NCI-H1105 (cell line): ENCODE measurements at places on chromosomes 2 and 18.

DNA sequence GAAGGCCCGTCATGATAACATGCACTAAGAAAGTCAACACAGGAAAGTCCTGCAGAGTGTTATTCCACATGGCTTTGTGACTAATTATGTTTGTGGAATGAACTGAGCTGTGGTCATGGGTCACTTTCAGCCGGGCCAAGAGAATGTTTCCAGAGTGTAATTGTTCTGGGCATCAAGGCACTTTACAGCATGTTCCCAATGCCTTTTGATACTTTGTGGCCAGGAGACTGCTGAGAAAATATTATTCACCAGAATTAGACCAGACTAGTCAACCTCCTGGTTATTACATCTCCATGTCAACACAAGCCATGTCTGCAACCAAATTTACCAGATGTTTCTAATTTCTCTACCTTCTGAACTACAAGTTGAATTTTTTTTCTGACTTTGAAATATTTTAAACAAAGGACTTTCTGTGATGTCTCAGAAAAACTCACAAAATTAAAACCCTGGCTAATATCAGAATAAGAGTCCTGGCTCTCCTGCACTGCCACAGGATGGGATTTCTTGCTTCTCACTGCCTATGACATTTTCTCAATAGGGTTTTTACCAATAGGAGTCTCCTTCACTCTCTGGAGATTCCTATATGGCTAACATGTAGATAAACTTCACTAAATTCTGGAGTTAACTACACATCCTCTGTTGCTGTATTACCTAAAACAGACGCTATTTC is 90.6 kb upstream of the WDR75 start:
- DNase-seq, result no peak

DNA sequence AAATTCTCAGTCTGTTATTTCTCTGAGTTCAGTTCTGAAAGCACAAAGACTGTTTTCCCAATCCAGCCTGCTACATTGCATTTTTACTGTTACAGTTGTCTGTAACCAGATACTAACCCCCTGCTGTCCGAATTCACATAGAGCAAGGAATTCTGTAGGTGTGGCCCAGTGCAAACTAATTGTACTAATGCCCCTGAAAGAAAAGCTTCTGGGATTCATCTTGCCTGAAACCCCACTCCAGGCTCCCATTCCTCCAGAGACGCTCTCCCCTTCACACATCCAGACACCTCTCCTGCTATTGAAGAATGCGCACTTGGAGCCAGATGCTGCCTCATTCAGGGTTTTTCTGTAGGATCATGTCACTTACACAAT is 127.0 kb downstream of the TTC32 start:
- no peak for DNase-seq

GRCh38 chr2:154554046-154554445 is 144.4 kb upstream of the KCNJ3 start:
- no peak for DNase-seq

GRCh38 chr18:43279015-43279744 is 1.9 kb upstream of the SYT4 start:
- DNase-seq, result peak; percentile 93

GRCh38 chr2:218517434-218518206 is 50.5 kb downstream of the USP37 start:
- no peak for DNase-seq

DNA sequence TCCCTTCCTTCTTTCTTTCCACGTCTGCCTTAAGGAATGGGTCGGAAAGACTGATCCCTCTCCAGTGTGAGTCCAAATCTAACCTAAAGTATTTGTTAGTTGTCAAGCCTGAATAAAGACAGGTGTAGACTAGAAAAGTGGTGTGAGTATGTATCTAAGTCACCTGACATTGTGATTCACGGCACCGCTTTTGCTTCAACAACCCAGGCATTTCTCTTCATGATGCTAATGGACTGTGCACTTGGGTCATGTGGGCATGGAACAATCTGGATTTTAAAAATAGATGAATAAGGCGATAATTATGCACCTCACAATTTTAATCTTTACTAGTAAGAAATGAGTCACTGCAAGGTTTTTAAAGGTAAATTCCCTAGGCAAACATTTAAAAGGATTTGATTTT is 107.5 kb downstream of the LIPG start:
- no peak for DNase-seq

DNA sequence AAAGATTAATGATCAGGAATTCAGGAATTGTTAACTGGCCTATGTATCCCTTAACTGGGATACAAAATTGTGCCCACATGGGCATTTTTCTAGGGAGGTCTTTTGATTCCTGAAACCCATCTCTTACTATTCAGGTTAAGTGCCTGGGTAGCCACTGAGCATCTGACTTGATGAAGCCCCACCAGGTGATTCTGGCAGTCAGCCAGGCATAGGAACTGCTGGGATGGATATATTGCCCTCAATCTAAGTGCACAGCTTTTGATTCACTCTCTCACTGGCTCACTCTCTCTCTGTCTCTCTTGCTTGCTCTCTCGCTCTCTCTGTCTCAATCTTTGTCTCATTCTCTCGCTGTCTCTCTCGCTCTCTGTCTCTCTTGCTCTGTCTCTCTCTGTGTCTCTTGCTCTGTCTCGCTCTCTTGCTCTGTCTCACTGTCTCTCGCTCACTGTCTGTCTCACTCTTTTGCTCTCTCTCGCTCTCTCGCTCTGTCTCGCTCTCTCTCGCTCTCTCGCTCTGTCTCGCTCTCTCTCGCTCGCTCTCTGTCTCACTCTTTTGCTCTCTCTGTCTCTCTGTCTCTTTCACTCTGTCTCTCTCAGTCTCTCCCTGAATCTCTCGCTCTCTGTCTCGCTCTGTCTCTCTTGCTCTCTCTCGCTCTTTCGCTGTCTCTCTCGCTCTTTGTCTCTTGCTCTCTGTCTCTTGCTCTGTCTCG is 22.3 kb downstream of the INPP1 start:
- peak; percentile 51 for DNase-seq

- DNase-seq, result peak; percentile 99
These were observed 115.0 kb downstream of the ZBTB7C start for GRCh38 chr18:48293954-48294898.

- no peak for DNase-seq
These were observed 150.1 kb upstream of the RMP24 start for GRCh38 chr18:35822413-35822812.

DNA sequence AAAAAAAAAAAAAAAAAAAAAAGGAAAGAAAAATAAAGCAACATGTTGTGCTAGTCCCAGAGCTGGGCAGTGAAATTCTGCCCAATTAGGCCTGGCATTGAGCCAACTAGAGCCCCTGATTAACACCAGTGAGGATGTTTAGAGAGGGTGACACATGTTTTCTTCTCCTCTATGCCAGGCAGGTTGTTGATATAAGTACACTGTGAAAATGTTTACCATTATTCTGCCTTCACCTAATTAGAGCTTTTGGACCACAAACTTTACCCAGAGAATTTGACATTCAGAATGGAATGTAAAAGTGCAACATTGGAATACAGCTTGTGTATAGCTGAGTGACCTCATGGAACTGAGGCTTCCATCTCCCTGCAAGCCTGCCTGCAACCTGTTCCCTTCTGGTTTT is 95.9 kb upstream of the MSH2 start:
- peak; percentile 51 for DNase-seq

- no peak for DNase-seq
These were observed 19.4 kb downstream of the CENPA start for GRCh38 chr2:26805241-26805676.
